ENCODE measurements at places on chromosomes 16 and 17.

DNA sequence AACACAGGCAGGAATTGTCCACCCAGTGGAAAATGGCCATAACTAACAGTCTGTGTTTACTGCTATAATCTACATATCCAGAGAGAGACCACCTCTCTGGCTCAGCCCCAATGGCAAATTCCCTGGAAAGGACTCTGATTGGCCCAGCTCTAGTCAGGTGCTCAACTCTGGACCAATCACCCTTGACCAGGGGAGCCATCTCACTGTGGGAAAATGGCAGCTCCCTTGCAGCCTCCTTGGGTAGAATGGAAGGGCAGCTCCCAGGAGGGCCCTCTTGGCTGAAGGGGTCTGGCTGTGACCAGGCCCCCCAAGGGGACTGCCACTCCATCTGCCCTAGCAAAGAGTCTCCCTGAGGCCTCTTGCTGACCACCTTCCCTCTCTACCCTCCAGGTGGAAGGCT, 3.1 kb downstream of the ALOX15B start:
- no peak for DNase-seq

DNA sequence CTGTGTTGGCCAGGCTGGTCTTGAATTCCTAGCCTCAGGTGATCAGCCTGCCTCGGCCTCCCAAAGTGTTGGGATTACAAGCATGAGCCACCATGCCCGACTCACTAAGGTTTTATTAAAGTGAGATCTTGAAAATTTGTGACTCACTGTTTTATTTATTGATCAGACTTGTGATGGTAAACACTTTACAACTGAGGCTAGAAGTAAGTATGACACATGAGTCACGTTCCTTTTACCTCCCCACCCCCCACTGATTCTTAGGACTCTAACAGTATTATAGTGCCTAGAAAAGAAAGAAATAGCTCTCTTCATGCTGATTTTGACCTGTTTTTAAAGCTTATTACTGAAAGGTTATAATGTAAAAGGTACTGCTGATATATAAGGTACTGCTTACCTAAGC, 160.6 kb downstream of the TANC2 start:
- DNase-seq, result no peak

- no peak for DNase-seq
Observed at GRCh38 chr17:15437303-15437635, 30.2 kb downstream of the CDRT4 start.

DNA sequence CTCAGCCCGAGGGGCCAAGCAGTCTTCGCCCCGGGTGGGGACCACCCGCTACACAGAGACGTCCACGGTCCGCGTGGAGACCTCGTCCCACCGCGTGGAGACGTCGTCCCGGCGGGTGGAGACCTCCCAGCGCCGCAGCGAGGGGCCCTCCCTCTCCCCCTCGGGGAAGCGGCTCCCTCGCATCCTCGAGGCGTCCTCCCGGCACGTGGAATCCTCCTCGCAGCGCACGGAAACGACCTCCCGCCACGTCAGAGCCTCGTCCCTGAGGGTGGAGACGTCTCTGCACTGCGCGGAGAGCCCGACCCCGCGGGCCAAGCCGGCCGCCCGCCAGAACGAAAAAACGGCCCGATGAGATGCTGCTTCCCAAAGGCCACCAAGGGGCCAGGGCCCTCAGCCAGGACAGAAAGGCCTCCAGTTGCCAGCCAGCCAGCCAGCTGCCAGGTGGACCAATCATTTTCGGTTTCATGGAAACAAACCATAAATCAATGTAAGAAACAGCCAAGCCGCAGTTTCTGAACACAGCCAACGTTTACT, 424 bp downstream of the C17orf100 start:
- DNase-seq, result no peak

- no peak for DNase-seq
Observed at GRCh38 chr17:82876602-82877379, 37.0 kb upstream of the ZNF750 start.

GRCh38 chr16:9612267-9612666, 520.8 kb downstream of the HAPSTR1 start:
- DNase-seq, result no peak
